Tibial nerve (tissue), 4 donors: ENCODE measurements at places on chromosomes 5 and 9. TPM values are rescaled to one million over a fixed set of nuclear protein-coding genes. Genes with fewer than 3 reads are reported as not detected.

DNA sequence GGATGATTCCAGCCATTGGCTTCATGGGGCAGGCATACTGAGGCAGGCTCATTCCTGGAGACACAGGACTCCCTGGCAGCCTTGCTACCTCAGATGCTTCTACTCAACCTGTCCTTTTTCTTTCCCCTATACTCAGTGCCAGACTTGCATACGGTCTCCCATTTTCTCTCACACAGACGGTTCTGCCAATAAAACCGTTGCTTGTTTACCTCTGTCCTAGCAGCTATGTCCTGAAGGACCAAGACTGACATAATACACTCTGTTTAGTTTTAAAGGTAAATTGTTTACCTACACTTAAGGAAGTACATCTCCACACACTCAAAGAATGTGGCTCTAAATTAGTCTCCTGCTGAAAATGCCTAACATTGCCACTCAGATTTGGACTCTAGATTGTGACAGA is 151.0 kb upstream of the RFX3 start:
- no peak for DNase-seq

DNA sequence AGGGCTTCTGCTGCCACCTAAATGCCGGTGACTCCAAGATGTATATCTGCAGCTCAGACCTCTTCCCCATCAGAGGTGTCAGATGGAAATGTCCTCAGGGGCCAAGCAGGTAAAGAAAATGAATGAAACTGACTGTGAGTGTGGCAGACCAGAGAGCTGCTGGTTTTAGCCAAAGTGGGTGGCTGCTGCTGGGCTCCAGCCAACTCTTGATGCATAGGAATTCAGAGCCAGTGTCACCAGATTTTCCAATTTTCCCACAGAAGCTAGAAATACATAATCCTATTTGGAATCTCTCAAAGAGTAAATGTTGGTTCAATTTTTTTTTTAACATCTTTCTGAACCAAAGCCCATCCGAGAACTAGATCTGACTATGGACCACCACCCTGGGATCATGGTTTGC is 161.2 kb upstream of the SPRY4 start:
- DNase-seq: no peak

GRCh38 chr5:149747833-149748366 is 17.8 kb downstream of the PPARGC1B start:
- DNase-seq: no peak

Gene TSPAN17
- total RNA-seq: 17.4 TPM

DNA sequence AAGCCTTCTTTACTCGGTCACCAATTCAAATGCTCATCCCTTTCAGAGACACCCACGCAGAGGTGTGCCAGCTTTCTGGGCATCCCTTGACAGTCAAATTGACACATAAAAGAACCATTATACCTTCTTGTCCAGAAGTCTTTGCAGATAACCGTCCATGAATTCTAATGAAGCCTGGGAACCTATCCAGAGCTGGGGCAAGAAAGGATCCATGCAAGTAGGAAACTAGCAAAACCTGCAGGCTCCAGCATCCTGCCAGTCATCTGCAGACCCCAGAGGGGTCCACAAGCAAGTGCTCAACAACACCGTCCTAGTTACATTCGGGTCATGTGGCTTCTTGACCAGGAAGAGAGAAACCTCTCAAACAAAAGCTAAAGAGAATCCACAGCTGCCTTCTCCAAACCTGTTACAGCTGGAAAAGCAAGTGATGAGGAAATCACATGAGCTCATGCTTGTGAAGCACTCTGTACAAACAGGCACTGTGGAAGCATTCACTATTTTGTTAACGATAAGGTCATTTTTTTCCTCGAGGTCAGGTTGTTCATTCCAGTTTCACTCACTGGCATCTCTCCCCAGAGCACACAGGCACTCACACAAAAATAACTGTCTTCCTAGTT is 80.2 kb upstream of the DMRT1 start:
- DNase-seq: no peak

GRCh38 chr9:134706522-134706921 is 64.9 kb downstream of the COL5A1 start:
- no peak for DNase-seq

DNA sequence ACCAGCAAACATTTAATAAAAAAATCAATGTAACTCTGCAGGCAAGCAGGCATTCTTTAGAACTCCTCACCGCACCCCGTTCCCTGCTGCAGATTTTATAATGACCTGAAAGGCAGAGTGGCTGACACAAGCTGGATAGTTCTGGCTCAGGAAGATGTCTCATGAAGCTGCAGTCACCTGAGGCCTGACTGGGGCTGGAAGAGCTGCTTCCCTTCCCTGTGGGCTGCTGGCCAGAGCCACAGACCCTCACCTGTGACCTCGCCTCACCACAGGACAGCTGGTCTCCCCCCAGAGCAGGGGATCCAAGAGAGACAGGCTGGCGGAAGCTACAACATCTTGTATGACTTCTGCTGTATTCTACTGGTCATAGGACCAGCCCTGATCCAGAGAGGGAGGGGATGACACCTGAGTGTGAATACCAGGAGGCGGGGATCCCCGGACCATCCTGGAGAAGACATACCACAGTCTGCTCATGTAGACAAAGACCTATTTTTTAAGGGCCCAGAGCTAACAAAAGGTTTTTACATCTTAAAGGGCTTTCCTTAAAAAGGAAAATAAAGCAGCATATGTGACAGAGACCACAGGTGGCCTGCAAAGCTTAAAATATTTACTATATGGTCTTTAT is 43.9 kb downstream of the RAPGEF1 start:
- DNase-seq: no peak

DNA sequence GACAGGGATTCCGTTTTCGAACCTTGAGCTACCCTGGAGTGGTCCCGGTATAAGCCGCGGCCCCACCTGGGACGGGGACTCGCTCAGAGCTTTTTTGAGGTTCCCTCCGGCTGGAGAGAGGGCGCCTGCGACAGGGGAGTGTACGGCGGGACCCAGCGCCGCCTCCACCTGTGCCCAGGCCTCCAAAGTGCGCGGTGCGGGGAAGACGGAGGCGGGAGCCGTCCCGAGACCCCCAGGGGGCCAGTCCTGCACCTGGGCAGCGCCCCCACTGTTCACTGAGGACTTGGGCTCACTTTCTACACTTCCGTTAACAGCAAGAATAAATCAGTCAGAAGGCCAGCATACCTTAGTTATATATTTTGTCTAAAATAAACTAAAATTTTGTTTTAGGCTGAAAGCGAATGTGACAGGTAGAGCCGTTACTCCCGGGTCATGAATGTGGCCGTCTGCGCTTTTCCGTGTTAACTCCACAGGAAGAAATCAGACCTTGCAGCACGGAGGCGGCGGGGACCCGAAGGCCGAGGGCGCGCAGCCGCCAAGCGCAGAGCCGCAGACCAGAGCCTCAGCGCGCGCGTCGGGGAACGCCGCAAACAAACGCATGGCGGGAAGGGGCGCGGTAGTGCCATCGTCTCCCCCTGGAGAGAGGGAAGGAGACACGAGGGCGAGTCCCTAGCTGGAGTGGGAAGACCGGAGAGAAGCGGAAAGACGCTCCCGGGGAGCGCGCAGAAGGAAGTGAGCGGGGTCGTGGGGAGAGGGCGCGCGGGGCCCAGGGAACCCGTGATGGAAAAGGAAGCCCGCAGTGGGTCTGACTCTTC is 14.1 kb downstream of the TRIM7 start:
- no peak for DNase-seq

DNA sequence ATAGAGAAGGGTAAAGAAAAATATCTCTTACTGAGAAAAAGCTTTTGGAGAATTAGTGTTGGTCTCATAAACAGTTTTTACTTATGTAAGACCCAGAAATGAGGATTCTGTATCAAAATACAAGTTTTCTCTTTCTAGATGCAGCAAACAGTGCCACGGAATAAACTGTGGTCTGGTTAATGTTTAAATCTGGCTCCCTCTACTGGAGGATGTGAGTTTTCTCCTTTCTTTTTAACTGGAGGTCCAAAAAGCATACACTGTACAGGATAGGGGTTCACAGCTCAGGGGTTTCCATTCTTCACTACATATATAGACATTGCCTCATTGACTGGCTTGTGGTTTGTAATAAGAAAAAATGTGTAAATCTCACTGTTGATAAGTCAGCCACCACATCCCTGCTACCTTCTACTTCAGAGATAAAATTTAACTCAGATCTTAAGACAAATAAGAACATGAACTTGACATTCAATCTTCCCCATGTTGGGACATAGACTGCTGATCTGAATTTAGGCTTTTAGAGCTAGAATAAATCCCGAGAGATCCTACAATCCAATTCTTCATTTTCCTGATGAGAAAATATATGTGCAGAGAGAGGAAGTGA is 98.9 kb downstream of the CFAP95 start:
- no peak for DNase-seq

- no peak for DNase-seq
Measured at GRCh38 chr5:68994645-68995044, 99.2 kb upstream of the SLC30A5 start.

- DNase-seq: no peak
Measured at GRCh38 chr5:102277144-102277543, 18.9 kb downstream of the SLCO4C1 start.

Gene PCDHGB4
- total RNA-seq: 12.0 TPM

DNA sequence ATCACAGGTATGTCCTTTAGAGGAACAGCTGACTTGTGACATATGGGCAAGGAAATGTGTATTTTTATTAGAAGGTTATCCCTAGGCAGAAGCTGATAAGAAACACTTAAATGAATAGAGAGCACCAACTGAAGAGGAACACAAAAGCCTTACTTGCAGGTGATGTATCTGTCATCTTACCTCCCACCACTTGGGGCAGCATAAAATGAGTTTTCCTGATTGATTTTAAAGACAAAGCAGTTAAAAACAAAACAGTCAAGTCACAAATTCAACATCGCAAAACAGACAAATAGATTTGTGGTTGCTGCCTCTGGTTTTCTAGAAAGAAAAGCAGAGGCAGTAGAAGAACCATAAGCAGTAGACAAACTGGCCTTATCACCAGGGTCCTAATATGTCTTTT is 302.4 kb upstream of the ZNF462 start:
- DNase-seq: no peak

DNA sequence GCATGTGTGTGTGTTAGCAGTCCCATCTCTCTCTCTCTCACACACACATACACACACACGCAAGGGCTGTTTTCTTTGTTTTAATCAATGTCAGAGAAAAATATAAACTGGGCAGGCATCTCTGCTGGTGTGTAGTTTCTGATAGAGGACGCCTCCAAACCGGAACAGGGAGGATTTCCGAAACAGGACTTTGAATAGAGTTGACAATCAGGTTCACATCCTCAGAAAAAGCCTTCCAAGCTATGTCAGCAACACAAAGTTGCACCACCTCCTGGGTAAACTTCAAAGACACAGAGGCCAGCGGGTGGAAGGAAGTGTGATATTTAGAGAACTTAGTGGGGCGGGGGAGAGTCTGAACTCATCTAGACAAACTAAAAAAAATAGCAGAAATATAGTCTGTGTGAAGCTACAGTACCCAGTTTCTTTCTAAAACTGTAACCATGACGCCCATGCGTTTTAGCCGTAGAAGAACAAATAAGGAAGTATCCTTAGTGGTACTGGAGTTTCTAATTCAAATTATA is 1.2 kb downstream of the ST8SIA4 start:
- DNase-seq: no peak

GRCh38 chr5:65647941-65648340 is 23.1 kb downstream of the SHLD3 start:
- DNase-seq: no peak

Gene AQP7
- total RNA-seq: 14.1 TPM

DNA sequence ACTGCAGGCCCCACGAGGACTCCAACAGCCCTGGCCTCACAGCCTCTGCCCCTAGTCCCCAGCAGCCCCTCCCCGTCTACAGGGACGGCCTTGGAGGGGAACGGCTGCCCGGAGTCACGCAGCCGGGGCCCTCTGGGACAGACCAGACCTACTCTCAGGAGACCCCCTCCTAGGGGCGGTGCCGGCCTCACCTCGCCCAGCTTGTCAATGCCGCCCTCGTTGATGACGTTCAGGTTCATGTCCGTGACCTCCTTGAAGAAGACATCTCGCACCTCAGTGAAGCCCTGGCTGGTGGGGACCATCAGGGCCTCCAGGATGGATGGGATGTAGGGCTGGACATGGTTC is 58.6 kb downstream of the LRSAM1 start:
- DNase-seq: no peak

GRCh38 chr9:93244510-93245436 is 60.8 kb downstream of the WNK2 start:
- DNase-seq: no peak

DNA sequence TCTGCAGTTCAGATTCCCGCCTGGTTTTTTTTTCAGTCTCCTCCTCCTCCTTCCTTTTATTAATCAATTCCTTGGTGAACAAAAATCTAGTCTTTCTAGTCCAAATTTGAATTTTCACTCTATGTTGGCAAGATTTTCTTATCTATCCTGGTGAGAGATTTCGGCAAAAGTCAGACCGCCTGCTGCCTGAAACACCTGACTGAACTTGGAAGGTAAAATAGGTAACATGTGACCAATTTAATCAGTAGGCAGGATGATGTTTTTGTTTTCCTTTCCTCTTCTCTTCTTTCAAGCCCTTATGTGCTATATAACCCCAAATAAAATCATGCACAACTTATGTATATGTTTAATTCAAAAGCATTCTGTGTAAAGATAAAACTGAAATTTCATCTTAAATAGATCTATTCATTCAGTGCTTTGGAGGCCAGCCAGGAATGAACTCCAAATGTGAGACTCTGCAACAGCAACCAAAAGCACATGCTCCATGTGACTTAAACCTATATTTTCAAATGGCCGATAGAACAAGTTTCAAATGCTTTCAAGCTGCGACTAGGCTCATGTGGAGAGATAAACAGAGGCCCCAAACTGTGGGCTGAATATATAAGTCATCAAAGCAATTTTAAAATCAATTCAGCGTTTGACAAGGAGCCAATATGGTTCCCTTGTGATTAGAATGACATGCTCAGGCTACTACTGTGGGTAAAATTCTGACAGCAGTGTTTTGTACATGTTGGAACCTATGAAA is 100.4 kb upstream of the SEMA6A start:
- DNase-seq: no peak

DNA sequence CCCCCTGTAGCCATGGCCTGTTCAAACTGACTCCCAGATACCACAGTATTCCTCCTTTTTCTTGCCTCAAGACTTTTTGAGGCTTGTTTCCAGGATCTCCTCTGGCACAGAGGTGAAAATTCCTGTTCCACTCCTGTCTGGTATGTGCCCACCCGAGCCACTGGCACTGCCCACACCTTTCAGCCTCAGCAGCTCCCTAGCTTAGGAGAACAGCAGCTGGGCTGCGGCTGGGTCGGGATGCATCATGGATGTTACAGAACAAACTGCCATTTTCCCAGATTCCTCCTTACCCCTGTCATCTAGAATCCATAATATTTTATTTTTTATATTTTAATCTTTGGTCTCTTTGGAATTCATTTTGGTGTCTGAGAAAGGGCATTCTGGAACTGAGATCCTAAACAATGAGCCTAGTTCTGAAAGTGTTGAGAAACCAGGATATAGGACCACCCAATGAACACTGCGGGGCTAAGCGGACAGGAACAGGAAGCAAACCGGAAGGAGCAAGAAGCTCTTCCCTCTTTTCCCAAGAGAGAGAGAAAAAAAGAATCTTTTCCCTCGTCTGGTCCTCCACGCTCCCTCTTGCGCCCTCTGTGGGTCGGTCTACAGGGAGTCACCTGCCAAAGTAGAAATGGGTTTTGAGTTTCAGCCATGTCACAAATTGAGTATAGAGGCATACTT is 12.5 kb downstream of the OR2S2 start:
- peak; percentile 78 for DNase-seq
